ENCODE measurements at places on chromosomes 3 and 15.

GRCh38 chr15:63599401-63600000, 2.3 kb downstream of the FBXL22 start:
- DNase-seq: peak; percentile 79

DNA sequence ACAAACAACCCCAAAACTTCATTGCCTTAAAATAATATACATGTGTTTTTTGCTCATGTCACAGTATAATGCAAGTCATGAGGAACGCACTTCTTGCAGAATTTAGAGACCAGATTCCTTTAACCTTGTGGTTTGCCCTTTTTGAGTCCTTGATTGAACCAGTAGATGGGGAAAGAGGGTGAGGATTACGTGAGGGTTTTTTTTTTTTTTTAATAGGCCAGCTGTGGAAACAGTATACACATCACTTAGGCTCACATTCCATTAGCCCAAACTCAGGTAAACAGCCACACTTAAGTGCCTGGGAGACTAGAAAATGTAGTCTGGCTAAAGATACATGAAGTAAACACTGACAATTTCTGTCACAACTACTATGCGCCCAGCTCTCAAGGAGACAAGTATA, 114.9 kb upstream of the MLF1 start:
- no peak for DNase-seq

DNA sequence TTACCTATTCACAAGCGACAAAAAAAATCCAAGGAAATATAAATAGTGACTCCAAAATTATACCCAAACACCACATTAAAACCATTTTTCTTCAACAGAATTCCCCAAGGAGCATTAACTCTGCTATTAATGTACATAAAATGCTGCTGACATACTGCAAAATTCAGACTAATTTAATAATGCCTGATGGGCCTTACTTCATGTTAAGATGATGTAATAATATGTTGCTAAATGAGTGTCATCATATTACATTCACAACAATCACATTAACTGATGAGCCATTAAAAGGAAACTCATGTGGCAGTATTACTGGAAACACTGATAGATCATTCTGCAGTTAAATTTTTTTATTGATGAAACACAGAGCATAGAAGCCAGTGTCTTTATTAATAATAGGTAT, 204.9 kb upstream of the CGNL1 start:
- DNase-seq: no peak

GRCh38 chr15:69316291-69316690, 17.6 kb downstream of the PAQR5 start:
- DNase-seq: no peak

- no peak for DNase-seq
These were observed 334.0 kb upstream of the MCTP2 start for GRCh38 chr15:93897377-93897776.

Measured in suprapubic skin (tissue), 4 donors.